ENCODE measurements at places on chromosomes 16 and 17.

- no peak for DNase-seq
Observed at GRCh38 chr16:88130681-88131080, 179.4 kb downstream of the BANP start.

DNA sequence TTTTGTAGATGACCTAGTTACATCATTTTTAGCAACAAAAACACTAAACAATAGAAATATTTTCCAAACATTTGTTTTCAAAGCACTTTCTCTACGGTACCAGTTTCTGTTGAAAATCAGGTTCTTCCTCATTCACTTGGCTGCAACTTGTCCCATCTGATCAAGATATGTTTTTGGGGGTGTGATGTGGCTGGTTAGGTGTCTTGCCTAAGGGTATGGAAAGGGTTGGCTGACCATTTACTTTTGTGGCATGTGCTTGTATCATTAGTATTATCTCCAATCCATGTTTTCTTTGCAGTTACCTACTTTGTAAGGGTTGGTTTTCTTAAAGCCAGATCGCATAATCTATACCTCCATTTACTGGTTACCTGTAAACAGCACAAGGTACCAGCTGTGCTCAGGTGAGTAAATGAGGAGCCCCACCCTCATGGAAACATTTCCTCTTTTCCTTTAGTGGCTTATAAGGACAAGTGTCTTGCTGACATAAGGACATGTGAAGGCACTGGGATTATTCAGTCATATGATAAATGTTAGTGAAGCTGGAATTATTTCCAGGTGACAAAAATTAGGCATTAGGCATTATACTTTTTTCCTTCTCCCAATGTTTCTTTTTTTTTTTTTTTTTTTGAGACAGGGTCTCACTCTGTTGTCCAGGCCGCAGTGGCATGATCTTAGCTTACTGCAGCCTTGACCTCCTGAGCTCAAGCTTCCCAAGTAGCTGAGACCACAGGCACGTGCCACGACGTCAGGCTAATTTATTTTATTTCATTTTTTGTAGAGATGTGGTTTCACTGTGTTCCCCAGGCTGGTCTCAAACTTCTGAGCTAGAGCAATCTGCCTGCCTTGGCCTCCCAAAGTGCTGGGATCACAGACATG is 162.0 kb downstream of the CCDC182 start:
- no peak for DNase-seq

DNA sequence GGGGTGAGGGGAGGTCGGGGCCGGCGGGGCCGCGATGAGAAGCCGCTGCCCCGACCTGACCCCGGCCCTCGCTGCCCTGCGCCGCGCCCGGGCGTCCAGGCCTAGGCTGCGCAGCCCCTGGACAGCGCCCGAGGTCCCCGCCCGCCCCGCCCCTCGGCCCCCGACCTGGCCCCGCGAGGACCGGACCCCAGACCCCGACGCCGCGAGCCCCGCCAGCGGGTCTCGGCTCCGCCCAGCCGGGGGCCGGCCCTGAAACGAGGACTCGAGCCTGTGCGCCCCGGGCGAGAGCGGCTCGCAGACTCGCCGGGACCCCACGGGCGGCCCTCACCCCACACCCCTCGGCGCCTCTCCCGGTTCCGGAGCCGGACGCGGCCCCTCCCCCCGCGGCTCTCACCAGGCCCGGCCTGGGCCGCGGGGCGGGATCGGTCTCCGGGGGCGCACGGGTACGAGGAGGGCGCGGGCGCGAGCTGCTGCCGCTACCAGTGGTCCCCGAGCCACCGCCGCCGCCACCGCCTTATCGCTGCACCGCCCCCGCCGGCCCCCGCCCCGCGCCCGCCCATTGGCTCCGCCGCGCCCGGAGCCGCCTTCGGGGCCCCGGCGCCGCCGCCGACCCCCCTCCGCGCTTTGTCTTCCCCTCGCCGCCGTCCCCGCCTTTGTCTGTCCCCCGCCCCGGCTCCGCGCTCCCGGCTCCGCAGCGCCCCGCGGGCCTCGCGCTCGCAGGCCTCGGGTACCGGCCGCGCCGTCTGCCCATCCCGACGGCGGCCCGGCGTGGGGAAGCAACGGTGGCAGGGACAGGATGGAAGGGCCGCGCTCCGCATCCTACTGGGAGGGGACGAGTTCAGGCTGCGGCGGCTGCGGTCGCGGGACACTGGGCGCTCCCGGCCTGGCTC is at the start of gene LIMD2:
LIMD2 (minus strand) TSS at position 488 of the 890 bp plus-strand sequence. CDS start 827 bp downstream, outside the sequence.
- peak; percentile 68 for DNase-seq

GRCh38 chr17:4806777-4807604 is at the start of gene PLD2:
Gene PLD2, plus strand, starts transcription at chr17:4807152. Its CDS starts 621 bp downstream, at chr17:4807773.
- peak; percentile 98 for DNase-seq

DNA sequence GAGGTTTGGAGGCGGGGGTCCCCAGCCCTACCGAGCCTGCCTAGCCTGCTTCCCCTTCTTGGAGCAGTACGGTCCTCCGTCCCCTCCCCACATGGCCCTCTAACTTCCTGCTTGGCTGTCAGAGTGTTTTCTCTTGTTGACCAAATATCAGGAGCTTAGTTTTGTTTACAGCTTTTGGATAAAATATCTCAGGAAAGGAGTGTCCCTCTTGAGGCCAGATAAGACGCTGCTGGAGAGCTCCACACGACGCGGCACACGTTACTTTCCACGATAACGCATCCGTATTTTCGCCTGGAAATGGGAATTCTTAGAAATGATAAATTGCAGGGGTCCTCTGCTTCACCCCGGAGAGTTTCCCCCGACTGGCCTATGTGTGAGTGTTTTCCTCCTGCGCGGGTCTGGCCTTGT is 182.9 kb downstream of the MAF start:
- DNase-seq: no peak

DNA sequence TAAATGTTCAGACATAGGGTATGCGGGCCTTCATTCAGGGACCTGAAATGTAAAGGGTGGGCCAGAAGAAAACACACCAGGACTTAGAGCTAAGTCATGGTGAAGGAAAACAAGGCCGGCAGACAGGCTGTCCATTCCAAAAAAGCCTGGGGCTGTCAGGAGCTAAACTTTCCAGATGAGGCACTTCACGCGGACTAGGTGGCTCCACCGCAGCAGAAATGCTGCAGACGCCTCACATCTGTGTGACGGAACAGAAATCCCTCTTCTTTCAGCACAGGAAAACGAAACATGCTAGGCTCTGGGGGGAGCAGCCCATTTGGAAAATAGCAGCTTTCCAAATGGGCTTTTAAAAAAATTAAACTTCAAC is 88.7 kb downstream of the HS3ST3A1 start:
- no peak for DNase-seq

GRCh38 chr16:46748775-46749705 is 896 bp upstream of the MYLK3 start:
- DNase-seq: no peak

DNA sequence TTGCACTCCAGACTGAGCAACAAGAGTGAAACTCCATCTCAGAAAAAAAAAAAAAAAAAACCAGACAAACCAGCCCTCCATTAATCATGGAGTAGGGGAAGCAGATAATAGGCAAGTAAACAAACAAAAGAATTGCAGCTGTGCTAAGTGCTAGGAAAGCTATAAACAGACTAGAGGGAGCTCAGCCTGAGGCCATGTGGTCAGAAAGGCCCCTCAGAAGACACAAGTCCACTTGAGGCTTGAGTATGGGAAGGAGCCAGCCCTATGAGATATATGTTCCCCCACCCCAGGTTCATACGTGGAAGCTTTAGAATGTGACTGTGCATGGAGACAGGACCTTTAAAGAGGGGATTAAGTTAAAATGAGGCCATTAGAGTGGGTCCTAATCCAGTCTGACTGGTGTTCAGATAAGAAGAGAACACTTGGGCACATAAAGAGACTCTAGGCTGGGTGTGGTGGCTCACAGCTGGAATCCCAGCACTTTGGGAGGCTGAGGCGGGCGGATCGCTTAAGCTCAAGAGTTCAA is 132.6 kb upstream of the NOL11 start:
- DNase-seq: no peak

DNA sequence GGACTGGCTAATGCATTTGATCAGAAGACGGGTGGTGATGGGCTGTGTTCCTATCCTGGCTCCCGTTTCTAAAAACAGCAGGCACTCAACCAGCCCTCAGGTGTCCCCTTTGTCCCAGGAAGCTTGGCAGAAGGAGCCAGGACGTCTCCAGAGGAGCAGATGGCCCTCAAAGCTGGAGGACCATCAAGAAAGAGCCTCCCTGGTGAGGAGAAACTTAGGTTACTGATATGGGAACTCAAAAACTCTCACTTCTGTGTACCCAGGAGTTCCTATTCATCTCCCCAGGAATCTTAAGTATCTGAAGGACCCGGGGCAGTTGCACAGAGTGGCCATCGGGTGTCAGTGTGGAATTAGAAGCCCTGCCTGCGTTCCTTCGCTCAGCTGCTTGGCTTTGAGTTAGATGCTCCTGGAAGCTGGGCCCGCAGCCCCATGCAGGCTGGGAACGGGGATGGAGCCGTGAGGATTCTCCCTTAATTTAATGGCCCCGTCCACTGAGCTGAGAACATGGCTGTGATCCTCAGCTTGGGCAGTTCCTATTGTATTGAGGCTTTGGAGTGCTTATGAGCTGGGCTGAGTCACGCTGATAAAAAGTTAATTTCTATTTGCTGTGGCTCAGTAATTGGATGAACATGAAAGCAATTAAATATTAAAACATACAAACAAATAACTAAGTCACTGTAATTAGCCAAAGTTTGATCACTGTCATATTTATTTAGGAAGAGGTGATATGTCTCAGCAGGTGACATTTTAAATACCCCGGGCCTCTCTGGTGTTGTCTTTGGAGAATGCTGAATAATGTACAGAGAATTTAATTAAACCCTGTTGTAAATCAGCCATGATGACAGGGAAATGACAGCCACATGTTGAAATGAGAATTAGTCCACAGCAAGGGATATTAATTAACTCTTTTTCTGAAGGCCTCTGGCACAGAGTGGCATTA is 402.1 kb downstream of the SEC14L1 start:
- DNase-seq: peak; percentile 87

DNA sequence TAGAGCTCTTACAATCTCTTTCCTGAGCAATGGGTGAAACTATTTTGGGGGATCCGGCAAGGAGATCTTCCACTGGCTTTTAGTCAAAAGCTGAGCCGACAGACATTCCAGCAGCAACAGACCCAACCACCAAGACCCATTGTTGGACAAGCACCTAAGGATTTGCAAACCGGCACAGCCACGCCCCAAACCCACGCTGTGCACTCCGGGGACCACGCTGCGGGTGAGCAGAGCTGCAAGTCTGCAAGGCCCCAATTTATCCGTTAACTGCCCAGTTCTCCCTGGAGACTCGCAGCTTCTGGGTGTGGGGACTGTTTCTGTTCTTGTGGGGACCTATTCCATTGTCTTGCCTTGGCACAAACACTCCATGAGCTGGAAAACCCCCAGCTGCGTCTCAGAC is 45.9 kb downstream of the C16orf95 start:
- no peak for DNase-seq

- no peak for DNase-seq
Observed at GRCh38 chr17:19712436-19713004, 3.9 kb downstream of the SLC47A2 start.

GRCh38 chr17:6019959-6020358 is 50.2 kb upstream of the WSCD1 start:
- DNase-seq: no peak

GRCh38 chr16:2002406-2003230 is 7.0 kb downstream of the ZNF598 start:
- no peak for DNase-seq
